ENCODE measurements at places on chromosomes 6 and 20.

DNA sequence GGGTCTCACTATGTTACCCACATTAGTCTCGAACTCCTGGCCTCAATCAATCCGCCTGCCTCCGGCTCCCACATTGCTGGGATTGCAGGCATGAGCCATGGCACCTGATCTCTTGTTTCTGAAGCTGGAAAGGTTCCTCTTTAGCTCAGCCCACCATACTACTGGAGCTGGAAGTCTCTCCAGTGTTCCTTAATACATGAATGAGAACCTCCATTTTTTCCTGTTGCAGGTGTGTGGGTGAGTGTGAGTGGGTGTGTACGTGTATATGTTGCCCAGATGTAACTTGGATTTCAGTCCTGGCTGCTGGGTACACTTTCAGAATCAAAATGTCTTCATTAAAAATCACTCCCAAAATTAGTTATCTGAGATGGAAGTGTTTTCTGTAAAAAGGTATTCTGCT, 11.1 kb downstream of the PNPLA1 start:
- no peak for DNase-seq

- DNase-seq = no peak
Observed at GRCh38 chr6:48826901-48827701, 636.0 kb downstream of the MMUT start.

- DNase-seq = peak; percentile 89
Observed at GRCh38 chr6:46129629-46130511, at the start of gene ENPP4. ENPP4 (plus strand) TSS chr6:46129989; CDS start chr6:46139584, 9,595 bp downstream.

DNA sequence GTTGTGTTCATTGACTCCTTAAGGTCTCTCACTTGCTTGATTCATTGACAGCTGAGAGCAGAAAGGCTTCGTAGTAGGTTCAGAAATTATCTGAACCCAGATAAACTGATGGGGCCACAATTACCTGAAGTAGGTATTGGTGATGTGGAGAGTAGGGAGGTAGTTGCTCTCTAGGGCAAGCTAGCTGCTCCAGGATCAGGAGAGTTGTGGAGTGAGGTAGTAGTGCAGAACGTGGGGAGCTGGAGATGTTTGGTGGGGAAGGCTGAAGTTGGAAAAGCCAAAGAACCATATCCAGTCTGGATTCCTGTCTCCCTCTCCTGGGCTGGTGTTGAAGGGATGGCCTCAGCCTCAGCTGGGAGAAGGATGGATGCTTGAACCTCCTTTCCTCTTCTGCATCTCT, 15.9 kb downstream of the TJAP1 start:
- DNase-seq = no peak

GRCh38 chr6:138588805-138589434, 89.6 kb upstream of the NHSL1 start:
- peak; percentile 59 for DNase-seq
